Astrocyte of the spinal cord (primary cell): ENCODE measurements at places on chromosomes 5 and 9.
A peak's percentile ranks its signal among the peaks of the same experiment; 100 is the strongest.

GRCh38 chr9:97710356-97711222 lies 13.4 kb upstream of the XPA start:
- DNase-seq = peak; percentile 70

- no peak for DNase-seq
Observed at GRCh38 chr9:12922224-12922866, 147.5 kb downstream of the LURAP1L start.

- DNase-seq = peak; percentile 50
Observed at GRCh38 chr5:142874540-142874939, 104.4 kb downstream of the ARHGAP26 start.

GRCh38 chr5:138824516-138824915 lies 50.6 kb downstream of the LRRTM2 start:
- DNase-seq = no peak

DNA sequence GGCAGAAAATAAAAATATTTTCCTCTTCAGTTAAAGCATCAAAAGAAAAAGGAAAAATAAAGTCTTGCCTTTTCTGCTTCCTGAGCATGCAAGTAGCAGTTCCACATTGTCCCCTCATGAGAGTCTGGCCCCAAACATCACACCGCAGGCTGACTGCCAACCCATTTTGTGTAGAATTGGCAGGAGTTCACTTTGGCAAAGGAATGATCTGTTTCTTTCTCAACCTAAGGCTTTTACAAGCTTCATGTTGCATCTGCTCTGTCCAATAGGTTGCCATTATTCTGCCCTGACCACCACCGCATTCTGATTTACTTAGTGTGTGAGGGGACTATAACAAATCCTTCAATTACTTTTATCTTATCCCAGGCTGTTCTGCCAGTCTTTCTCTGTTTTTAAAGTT lies 249.5 kb downstream of the ISL1 start:
- peak; percentile 43 for DNase-seq
